ENCODE measurements at places on chromosomes 4 and X. TPM values are rescaled to one million over a fixed set of nuclear protein-coding genes. Genes with fewer than 3 reads are reported as not detected.

GRCh38 chrX:10350221-10350620, 193.4 kb downstream of the CLCN4 start:
- no peak for DNase-seq

GRCh38 chrX:106397788-106398538, 213.8 kb upstream of the RADX start:
- no peak for DNase-seq

- no peak for DNase-seq
These were observed 39.9 kb downstream of the ATP8A1 start for GRCh38 chr4:42617030-42617429.

DNA sequence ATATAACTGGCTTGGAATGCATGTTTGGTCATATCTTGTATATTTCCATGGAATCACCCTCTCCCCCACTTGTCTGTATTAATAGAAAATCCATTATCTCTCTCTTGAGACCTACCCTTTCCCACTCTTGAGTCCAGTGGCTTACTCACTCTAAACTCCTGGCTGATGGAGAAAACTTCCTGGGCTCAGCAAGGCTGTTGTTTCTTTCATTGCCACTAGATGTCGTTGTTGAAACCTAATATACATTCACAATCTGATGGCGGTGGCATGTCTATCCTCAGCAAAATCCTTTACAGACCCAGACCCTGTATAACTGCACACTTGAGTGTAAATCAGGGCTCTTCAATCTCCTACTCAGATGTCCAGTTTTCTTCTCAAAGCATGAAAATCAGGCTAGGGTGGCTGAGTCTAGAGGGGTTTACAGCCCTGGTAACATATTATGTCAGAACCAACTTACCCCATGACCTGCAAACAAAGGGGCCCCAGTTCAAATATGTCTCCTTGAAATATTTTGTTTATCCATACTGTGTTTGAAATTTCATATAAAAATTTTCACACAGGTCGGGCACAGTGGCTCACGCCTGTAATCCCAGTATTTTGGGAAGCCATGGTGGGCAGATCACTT, 70.0 kb upstream of the FAM241A start:
- no peak for DNase-seq

- DNase-seq: no peak
These were observed 98.9 kb upstream of the NPFFR2 start for GRCh38 chr4:71932941-71933340.

DNA sequence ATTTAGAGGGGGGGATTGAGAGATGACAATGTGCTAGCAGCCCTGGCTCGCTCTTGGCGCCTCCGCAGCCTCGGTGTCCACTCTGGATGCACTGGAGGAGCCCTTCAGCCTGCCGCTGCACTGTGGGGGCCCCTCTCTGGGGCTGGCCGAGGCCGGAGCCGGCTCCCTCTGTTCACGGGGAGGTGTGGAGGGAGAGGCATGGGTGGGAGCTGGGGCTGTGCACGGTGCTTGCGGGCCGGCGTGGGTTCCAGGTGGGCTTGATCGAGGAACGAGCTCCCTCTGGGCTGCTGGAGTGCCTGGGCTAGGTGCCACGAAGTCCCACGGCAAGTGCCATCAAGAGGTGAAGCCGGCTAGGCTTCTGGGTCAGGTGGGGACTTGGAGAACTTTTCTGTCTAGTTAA, 6.9 kb downstream of the C4orf46 start:
- DNase-seq: no peak

- DNase-seq: no peak
These were observed 88.9 kb upstream of the MID1 start for GRCh38 chrX:10709276-10709675.

DNA sequence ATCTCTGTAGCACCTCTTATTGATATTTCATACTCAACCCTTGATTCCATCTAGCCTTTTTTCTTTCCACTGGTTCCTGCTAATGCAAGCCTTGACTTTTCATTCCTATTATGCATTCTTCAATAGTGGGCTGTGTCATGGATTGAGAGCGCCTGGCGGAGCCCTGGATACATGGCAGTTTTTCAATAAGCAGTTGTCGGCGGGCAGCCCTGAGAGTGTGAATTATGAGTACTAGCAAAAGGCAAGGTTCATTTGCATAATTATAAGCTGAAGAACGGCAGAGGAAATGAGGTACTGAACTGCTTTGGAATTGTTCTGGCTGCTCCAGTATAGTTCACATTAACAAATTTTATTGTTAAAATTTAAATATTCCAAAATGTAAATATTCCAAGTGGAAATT, 339.7 kb upstream of the VCX start:
- no peak for DNase-seq

- DNase-seq: no peak
These were observed 745 bp downstream of the TRIM2 start for GRCh38 chr4:153204728-153205648.

- no peak for DNase-seq
These were observed 1.9 kb upstream of the MTTP start for GRCh38 chr4:99572527-99573240.

- DNase-seq: no peak
These were observed 25.3 kb upstream of the CYBB start for GRCh38 chrX:37754516-37754915.

DNA sequence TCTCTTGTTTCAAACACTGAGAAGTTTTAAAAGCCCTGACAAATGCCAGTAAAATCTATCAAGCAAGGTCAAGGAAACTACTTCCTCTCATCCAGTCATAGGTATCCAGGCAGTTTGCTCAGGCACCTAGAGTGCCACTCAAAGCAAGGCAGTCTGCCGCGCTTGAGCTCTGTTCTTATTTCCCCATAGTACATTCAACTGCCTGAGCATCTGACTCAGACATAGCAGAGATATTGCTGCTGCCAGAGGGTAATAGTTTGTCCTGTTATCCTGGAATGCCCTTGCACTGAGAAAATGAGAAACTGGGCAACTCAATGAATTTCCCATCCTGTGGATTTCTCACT, 16.1 kb upstream of the ATP8A1 start:
- DNase-seq: peak; percentile 28

DNA sequence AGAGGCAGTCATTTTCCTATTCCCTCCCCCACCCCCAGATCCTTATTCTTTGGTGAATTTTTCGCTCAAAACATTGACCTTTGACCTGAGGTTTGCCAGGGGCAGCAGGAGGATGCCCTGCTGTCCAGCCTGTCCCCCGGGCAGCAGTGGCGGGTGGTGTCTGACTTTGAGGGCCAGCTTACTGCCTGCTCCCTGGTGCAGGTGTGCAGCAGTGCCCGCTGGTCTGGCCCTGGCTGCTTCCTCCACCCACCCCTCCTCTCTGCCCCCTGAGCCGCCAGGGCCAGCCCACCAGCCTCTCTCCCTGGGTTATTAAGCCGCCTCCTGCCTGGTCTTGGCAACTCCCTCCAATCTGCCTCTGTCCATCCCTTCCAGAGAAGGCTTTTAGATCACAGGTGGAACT, 40.8 kb upstream of the GRPEL1 start:
- no peak for DNase-seq

DNA sequence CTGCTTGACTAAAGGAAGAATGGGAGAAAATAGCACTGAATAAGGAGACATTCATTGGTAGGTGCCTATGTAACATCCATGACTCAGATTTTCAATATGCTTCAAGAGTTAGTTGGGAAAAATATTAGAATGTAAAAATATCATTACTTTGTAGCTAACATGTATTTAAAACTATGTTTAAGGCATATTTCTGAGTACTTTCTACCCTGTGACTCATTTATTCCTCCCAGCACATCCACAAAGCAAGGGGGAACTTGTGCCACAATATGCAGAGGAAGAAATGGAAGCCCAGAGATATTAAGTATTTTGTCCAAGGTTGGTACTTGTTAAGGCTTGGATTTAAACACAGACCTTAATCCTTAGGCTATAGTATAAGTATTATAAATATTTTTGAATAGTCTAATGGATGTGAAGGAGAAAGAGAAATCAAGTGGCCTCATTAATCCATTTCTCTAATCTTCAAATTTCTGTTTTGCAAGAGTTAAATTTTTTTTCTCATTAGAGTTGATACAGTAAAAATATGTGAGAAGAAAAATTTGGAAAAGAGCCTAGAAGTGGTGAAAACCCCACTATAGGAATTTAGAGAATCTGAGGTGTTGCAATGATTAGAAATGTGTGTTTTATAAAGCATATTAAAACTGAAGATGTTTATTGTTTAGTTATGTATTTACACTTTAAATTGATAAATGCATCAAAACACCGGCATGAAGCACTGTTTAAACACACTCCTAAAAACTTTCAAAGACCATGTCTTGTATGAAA, 149.3 kb upstream of the GYPA start:
- no peak for DNase-seq

GRCh38 chrX:149704664-149705063, 7.2 kb upstream of the MAGEA11 start:
- DNase-seq: no peak

GRCh38 chr4:185124006-185124405, 19.1 kb upstream of the SLC25A4 start:
- DNase-seq: no peak

- DNase-seq: no peak
These were observed 223.2 kb upstream of the CNKSR2 start for GRCh38 chrX:21151051-21151450.

DNA sequence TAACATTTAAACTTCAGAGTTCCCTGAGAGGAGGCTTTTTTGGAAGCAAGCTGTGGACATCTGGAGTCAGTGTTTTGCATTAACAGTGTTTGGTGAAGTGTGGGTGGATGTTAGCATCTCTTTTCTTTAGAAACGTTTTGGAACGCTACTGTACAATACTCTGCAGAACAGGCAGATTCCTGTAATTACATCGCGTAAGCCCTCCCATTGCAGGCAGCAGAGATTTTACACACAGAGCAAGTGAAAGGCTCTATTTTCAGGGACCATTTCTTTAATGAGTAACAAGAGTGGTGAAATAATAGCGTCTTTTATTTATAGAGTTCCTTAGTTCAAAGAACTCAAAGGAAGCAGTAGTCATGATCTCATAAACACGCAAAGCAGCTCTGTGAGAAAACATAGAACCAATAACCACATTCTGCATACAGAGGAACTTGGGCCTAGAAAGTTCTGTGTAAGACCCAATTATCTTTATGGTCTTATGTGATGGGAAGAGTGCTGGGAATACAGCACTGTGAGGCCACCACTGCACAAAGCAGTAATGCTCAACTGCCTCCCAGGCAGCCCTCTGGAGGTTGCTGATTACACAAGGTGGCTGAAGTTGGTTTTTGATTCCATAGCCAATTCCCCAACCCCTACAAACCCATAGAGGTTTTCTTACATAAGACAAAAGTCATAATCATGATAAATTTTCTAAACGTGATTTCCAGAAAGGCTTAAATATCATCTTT, 298.7 kb upstream of the EPHA5 start:
- no peak for DNase-seq

DNA sequence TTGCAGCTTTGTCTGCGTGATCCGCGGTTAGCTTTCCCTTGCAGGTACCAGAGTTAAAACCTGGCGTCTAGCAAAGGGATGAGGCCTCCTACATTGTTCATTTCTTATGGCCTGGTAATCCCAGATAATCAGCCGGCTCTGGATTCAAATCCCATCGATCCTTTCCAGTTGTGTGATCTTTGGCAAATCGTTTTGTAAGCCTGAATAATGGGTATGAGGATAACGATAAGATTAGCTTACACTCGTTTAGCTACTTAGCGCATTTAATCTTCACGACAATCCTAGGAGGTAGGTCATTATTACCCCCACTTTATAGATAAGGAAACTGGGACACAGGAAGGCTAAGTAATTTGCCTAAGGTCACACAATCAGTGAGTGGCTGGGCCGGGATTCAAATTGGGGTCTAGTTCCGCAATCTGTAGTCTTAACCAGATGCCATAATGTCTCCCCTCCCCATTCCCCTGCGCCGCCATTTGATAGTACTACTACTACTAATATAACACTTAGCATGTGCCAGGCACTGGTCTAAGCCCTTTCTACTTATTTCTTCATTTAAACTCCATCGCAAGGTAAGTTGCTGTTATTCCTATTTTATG, 1.7 kb upstream of the UBA1 start:
- DNase-seq: no peak

DNA sequence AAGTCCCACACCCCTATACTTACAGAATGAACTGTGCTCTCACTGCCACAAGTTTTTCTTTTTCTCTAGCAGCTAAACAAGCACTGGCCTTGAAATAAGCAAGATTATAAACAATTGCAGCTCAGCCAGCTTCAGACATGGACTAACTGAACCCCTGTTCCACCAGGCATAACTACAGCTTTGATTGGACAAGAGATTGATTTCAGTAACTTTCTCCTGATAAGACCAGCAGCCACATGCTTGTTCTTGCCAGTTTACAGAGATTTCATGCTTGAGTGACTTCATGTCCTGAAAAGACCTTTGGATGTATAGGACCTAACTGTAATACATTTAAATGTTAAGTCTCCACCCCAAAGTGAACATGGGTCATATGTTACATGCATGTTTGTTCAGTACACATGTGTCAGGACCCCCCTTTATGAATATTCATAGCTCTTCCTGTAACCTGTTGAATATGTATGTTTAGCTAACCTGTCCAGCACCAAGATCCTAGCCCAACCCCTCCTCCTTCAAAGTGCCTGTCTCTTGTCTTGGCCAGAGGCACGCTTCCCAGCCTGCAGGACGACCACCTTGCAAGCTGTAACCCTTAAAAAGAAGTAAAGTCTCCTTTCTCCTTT, 27.9 kb downstream of the ZNF275 start:
- no peak for DNase-seq

Gene FUNDC1
- 36.2 TPM for polyA plus RNA-seq

Gene PHOX2B
- not detected for polyA plus RNA-seq

Gene KDM6A
- 5.2 TPM for polyA plus RNA-seq

Gene SYNPO2
- polyA plus RNA-seq: 31.2 TPM

Gene PASD1
- polyA plus RNA-seq: not detected

Gene ZFP42
- polyA plus RNA-seq: not detected

Gene PLAC8
- polyA plus RNA-seq: 0.73 TPM

Gene MAGEA3
- polyA plus RNA-seq: not detected

Gene PPP2R2C
- 1.3 TPM for polyA plus RNA-seq

Gene CTSO
- polyA plus RNA-seq: 3.6 TPM

Gene PRAF2
- 18.7 TPM for polyA plus RNA-seq

Gene NDST3
- polyA plus RNA-seq: not detected

Gene RTL5
- polyA plus RNA-seq: 1.6 TPM

Gene RASGEF1B
- polyA plus RNA-seq: 2.5 TPM

Gene CT47B1
- not detected for polyA plus RNA-seq

Gene ZCCHC12
- polyA plus RNA-seq: 0.06 TPM
